GM18507 (cell line): ENCODE measurements at places on chromosomes 3 and 15.

- no peak for DNase-seq
These were observed 284.9 kb upstream of the TBL1XR1 start for GRCh38 chr3:177482048-177482691.

DNA sequence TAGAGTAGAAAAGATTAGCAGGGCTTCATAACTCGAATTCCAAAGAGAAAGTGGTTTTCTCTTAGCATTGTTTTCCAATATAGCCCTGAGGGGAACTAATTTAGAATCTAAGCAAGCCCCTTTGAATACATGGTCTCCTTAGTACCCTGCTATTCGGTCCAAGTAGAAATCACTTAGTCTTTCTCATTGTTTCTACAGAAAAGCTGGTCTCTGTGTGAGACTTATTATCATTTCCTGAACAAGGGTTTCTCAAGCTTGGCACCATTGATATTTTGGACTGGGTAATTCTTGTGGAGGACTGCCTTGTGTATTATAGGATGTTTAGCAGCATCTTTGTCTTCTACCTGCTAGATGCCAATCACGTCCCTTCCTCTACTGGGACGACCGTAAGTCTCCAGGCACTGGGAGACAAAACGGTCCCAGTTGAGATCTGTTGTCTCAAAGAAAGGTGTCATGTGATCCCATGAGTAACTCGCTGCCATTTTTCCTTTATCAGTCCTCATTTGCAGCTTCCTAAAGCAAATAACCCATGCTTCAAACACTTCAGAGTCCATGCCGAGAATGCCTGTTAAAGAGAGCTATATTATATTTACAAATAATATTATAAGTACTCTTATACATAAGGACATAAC is 230.7 kb upstream of the SLCO3A1 start:
- DNase-seq = no peak

- DNase-seq = no peak
These were observed 156.7 kb upstream of the EPHA6 start for GRCh38 chr3:96657710-96658109.

- no peak for DNase-seq
These were observed 70.7 kb downstream of the SSR3 start for GRCh38 chr3:156483961-156484787.

GRCh38 chr3:34363881-34364280 is 565.5 kb downstream of the PDCD6IP start:
- no peak for DNase-seq

DNA sequence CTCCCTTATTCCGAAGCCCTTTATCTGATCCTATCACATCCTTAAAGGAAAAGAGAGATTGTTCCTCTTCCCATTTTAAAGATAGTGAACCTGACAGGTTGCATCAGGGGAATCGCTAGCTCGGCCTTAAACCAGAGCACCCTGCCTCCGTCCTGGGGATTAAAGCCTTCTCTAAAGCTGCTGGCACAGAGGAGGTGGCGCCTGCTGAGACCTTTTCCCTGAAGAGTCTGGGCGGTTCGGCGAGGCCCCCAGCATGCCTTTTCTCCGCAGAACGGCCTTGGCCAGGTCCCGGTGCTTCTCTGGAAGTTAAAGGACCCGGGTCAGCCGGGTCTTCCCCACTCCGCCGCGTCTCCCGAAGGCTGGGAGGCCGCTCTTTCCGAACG is 593 bp downstream of the FAM219B start:
- no peak for DNase-seq
